CD4-positive, alpha-beta T cell treated with Interleukin-1 beta for 1 hour (primary cell): ENCODE measurements at places on chromosomes 4 and X.

- peak; percentile 27 for DNase-seq
These were observed 9.8 kb downstream of the SPP1 start for GRCh38 chr4:87985097-87985886.

DNA sequence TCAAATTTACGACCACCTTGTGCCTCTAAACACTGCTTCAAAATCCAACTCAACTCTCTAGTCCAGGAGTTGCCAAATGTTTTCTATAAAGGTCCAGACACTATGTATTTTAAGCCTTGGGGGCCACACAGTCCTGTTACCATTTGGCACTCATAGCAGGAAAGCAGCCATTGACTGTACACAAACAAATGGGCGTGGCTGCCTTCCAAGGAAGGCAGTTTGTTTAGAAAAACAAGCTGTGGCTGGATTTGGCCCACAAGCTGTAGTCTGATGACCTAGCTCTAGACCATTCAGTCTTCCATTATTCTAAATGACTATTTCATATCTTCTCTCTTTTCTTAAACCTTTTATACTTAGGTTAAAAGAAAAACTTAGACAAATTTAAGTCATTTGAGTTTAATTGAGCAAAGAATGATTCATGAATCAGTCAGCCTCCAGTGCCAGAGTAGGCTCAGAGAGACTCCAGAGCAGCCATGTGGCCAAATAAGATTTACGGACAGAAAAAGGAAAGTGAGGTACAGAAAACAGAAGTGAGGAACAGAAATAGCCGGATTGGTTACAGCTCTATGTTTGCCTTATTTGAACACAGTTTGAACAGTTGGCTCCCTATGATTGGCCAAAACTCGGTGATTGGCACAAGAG lies 825.8 kb upstream of the LCORL start:
- DNase-seq = no peak

GRCh38 chr4:73831569-73831968 lies 4.9 kb upstream of the CXCL6 start:
- DNase-seq = no peak

- DNase-seq = no peak
These were observed 151.2 kb upstream of the SLC4A4 start for GRCh38 chr4:71187404-71188155.

- DNase-seq = no peak
These were observed at the start of gene GLOD5 for GRCh38 chrX:48761674-48762471. Gene GLOD5, plus strand, starts transcription at chrX:48761747. Its CDS starts 44 bp downstream, at chrX:48761791.

DNA sequence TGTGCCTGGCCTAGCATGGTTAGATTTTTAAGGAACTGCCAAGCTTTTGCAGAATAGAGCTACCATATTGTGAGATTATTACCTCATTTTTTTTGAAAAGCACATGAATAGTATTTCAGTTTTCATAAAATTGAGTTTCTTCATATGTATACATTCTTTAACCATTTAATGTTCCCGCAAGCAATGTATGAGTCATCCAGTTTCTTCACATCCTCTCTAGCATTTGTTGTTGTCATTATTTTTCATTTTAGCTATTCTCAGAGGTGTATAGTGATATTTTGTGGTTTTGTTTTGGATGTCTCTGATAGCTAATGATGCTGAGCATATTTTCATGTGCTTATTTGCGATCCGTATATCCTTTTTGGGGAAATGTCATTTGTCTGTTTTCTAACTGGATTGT lies 74.9 kb downstream of the GLUD2 start:
- no peak for DNase-seq

DNA sequence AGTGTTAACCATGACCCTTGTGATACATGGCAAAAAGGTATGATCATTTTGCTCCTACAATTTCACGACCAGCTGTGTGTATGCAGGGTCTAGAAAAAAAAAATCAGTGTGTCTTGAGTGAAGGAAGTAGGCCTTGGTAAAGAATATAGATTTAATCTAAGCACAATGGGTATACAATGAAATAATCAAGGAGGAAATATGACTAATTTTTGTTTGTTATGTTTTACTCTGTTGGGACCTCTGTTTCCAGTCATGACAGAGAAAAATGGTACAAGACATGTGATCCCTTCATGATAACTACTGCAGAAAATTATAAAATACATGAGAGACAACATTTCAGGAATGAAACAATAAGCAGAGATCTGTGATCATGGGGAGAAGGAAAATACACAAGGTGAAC lies 835.5 kb downstream of the PDHA2 start:
- no peak for DNase-seq
